ENCODE measurements at places on chromosomes 13 and 19.

GRCh38 chr13:31200637-31200971 is 829 bp downstream of the B3GLCT start:
- peak; percentile 35 for DNase-seq

DNA sequence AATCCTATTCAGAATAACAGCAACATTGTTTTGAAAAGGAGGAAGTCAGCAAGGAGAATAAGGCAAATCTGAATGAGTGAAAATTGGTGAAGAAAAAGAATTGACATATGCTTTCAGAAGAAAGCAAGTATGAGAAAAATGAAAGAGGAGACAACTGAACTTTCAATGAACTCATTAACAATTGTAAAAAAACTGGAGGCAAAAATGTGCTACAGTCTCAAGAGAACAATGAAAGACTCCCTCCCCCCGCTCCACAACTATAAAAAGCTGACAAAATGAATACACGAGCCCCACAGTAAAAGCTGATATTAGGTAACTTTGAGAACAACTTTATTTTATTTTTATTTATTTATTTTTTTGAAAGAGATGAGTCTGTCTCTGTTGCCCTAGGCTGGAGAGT is 373.1 kb downstream of the DIAPH3 start:
- no peak for DNase-seq

DNA sequence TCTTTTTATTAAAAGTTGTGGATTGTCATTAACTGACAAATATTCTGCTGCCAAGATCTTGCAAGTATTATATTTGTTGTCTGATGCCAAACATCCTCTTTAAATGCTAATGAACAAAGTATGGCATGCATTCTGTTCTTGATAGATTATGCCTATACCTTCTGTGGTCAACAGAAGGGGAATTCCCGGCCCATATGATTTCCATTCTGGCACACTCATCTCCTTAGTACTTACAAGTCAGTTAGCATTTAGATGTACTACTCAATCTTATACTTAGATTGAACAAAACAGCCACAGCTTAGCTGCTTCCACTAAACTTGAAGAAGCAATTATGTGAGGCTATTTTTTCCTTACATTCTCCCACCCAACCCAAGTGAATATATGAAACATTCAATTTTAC is 246.1 kb upstream of the DACH1 start:
- no peak for DNase-seq

DNA sequence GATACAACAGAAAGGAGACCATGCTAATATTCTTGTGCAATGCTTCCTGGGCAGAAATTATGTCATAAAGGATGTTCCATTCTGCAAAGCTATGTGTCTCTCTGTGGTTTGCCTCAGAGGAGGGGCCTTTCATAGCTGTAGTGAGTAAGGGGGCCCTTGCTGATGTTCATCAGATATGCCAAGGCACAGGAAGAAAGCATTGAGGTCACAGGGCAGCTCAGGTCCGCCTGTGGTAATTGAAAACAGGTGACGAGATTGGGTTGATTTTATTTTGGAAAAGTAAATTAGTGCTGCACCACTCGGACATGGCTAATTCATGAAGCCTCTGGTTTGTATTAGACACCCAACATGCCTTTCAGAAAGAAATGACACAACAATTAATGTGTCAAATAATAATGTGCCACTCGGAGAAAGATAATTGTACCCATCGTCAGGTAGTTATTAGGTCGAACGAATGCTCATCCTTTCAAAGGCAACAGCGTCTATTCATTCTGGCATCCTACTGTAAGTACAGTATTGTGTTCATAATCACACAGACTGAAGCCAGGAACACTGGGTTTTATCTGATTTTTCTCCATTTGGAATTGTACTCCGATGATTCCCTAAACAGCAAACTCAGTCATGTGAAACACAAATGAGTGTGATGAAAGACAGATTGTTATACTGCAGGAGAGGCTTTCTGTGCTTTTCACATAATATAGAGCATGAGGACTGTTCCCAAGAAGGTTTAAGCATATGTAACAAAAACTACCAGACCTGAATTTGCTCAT is 421.6 kb upstream of the KLF12 start:
- no peak for DNase-seq

DNA sequence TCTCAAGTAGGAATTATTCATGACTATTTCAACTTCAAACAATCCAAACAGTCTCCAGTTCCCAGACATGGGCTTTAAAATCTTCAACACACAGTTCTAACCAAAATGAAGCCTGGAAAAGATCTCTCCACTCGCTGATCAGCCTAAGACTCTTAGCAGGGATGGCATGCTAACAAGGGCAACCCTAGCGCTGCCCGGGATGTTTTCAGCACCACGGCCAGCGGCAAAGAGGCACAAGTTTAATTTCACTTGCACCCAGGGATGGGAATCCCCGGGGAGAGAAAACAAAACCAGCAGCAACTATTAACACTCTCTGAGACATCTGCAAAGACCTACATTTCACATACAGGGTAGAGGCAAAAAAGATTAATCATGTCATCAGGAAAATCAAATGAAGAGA is 43.0 kb downstream of the CACNA1A start:
- DNase-seq: no peak

DNA sequence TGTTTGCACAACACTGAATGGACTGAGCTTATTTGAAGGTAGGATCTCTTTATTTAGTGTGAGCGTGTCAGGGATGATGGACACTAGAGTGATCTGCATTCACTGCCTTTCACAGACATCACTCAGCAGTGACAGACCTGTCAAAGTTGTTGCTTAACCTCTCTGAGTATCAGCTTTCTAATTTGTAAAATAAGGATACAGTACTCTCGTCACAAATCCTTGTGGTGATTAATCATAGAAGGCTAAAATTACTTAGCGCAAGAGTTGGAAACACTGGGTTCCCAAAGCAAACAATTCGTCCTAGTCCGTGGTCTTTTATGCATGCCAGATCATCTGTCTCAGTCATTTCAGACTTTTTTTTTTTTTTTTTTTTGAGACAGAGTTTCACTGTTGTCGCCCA is 16.6 kb downstream of the CARD8 start:
- no peak for DNase-seq

DNA sequence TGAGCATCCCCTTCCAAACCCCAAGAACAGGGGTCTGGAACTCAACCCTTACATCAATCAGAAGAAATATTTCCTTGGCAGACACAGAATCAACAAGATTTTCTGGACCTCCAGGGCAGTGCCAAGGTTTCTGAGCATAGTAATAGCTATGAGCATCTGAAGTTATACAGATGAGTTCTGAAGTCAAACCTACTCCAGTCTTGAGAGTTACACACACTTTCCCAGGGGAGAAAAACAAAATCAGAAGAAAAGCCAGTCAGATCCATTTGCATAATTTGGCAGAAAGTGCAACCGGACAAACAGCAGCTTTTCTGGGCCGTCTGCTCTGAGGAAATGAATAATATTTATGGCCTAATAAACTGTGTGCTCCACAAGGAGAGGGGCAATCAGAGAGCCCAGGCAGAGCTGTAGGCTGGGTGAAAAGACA is 93.1 kb downstream of the KL start:
- no peak for DNase-seq

DNA sequence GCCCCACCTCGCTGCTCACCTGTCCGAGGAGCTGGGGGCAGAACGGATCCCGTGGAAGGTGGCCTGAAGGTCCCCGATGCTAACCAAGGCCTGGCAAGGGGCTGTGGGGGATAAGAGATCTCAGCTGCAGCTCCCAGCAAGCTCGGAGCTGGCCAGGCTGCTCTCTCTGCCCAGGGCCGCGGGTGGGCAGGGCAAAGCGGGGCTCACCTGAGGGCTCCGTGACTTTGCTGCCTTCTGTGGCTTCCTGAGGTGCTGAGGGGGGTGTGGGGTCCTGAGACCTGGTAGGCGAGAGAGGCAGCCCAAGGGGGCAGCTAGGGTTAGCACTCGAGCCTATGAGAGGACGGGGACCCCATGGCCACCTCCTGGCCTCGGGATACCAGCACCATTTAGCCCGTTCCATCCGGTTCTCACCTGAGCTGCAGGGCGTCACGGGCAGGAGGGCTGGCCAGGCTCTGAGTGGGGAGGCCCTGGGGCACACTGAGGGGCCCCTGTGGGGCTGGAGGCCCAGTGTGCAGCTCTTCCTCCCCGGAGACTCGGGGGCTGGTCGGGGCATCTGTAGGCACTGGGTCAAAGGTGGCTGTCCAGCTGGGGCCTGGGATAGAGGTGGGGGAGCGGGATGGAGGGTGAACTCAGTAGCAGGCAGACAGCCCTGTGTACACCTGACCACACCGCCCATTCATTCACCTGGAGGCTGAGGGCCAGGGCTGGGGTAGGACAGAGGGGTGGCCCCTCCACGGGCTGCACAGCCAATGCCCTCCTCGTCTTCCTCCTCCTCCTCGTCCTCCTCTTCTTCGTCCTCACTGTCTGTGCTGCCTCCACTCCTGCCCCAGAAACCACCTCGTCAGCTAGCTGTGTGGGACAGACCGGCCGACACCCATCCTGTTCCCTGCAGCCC is 3.1 kb upstream of the TMEM86B start:
- no peak for DNase-seq
